Umbilical cord (tissue), 2 donors: ENCODE measurements at places on chromosomes 12 and 14. TPM values are rescaled to one million over a fixed set of nuclear protein-coding genes. Genes with fewer than 3 reads are reported as not detected.
A peak's percentile ranks its signal among the peaks of the same experiment; 100 is the strongest.

GRCh38 chr14:22449600-22449905 is 139.5 kb downstream of the DAD1 start:
- peak; percentile 28 for DNase-seq

The CIROP gene
- total RNA-seq = 0.72 TPM

DNA sequence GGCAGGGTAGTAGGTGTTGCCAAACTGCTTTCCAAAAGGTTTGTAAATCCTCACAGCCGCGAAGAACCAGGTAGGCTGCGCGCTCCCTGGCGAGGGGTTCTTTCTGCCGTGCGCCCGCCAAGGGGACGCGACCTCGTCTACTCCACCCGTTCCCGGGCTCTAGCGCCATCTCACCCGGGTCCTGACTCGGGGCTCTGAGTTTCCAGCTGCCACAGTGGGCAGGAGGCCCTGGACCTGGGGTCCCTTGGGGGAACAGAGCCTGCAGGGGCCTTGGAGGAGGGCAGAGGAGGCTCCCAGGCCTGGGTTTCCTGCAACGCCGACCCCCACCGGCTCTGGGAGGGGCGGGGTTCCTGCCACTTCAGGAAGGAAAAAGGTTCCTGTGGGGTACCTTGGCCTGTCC is 706 bp downstream of the ANHX start:
- no peak for DNase-seq

DNA sequence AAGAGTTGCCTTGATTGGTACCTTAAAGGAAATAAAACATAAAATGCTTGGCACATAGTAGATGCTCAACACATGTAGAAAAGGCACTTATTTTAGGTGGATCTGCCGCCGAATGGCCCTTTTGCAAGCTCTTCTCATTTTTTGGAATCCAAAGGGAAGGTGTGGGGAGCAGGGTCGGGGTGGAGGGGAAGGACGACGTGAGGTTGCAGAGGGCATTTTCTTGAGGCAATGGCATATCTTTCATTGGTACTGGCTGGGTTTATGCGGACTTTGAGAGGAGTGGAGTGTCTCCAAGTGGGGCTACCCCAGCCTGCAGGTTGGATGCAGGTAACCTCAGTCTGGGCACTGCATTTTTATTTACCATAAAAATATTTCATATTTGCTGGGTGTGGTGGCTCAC is 8.1 kb downstream of the RTL1 start:
- DNase-seq = no peak

The KLRF1 gene
- total RNA-seq = 1.9 TPM

DNA sequence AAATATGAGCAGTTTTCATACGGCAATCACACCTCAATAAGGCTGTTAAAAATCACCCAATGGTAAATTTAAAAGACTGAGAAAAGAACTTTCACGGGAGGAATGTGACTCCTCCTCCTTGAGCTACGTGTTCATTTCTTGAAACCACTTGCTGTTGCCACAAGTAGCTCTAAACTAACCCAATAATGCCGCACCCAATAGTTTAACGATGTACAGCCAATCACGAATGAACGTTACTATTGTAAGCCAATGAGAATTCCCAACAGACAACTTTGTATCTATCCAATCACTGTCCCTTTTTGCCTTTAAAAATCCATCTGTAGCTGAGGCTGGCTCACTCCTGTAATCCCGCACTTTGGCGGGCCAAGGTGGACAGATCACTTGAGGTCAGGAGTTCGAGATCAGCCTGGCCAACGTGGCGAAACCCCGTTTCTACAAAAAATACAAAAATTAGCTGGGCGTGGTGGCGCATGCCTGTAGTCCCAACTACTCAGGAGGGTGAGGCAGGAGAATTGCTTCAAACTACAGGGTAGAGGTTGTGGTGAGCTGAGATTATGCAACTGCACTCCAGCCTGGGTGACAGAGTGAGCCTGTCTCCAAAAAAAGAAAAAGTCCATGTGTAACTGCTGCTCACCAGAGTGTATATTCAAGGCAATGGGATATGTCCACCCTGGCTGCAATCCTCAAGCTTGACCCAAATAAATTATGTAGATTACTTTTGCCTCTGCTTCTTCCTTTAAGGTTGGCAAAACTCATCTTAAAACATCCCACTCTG is 24.4 kb upstream of the BTBD6 start:
- DNase-seq = no peak

The SMIM41 gene
- not detected for total RNA-seq

GRCh38 chr14:99333214-99333613 is 61.2 kb upstream of the BCL11B start:
- no peak for DNase-seq

GRCh38 chr14:103548463-103549351 is 13.8 kb downstream of the BAG5 start:
- no peak for DNase-seq

The SSPN gene
- total RNA-seq = 200 TPM

DNA sequence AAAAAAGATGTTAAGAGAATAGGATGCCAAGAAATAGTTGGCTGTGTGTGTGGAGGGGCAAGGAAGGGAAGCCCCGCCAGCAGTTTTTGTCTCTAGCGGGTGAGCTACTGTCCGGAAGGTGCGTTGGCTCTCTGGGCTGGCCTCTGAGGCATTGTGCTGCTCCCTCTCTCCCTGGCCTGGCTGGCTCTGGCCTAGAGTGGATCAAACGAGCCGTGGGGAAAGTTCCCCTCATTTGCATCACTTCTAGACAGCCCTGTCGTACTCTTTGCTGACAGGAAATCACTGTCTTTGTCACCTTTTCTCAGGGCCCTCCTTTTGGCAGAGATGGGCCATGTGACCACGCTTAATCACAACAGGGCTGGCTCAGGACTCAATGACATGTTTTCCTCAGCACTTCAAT is 236.1 kb upstream of the NPAS3 start:
- no peak for DNase-seq

DNA sequence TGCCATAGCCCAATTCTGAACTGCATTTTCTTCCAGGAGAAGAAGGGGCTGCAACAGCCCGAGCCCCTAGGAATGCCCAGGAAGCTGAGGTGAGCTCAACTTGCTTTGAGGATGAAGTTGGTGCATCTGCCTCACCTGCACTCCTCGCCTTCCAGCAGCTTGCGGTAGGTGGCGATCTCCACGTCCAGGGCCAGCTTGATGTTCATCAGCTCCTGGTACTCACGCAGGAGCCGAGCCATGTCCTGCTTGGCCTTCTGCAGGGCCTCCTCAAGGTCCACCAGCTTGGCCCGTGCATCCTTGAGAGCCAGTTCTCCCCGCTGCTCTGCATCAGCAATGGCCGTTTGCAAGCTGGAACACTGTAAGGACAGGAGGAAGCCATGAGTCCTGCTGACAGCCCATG is 6.0 kb downstream of the KRT75 start:
- no peak for DNase-seq

The SPIC gene
- 0.72 TPM for total RNA-seq

DNA sequence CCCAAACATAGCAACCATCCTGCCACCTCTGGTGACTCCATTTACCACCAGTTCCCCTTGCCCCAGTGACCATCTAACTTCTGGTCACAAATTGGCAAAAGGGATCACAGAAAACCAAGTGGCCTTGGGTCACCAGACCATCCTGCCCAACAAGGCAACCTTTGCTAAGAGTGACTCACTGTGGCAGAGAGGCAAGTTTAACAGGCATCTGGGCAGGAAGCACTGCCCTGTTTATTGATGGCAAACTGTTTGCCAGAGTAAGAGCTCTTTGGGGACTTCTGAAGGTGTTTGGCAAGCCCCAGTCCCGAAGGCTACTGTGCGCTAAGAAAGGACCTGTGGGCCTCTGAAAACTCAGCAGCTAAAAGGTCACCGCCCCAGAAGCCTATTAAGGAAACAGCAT is 28.2 kb upstream of the TMEM233 start:
- DNase-seq = no peak

DNA sequence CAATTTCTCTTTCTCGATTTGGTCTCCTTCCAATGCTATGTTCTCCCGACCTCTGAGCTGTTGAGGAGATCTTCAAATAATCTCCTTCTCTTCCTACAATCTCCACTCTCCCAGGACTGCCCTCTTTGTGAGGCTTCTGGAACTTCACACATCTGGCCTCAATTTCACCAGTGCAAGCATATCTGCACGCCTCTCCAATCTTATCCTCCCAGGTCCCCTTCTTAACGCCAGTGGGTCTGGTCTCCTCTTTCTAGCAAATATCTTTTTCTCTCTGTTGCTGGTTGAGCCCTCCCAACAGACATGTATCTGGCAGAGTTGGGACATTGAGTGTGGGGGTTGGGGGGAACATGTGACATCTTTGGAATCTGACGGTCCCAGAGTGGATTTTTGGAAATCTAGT is 17.9 kb downstream of the RTL1 start:
- DNase-seq = peak; percentile 83

DNA sequence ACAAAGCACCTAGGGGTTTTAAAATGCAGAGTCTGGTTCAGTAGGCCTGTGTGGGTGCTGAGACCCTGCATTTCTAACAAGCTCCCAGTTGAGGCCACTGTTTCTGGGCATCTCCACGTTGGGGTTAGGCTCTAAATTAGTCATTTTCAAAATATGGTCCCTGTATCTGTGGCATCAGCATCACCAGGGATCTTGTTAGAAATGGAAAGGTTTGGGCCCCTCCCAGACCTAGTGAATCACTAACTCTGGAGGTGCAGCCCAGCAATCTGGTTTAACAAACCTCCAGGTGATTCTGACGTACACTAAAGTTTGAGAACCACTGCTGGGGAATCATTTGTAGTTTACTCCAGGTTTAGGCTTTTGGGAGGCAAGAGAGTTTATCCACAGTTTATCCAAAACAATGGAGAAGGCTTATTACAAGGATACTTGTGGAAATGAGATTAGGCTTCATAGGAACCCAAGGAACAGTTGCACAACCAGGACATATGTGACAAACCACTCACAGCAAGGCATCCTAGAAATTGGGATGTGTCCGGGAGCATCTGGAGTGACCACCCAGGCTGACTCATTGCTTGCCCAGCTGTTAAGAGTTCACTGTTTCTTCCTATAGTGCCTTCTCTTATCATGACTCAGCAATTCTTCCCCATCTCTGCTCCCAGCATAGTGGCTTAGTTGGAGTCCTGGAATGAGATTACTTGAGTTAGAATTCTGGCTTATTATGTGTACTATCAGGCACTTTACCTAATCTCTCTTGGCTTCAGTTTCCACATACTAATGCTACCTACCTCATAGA is 71.6 kb upstream of the STXBP6 start:
- DNase-seq = peak; percentile 94

The CCDC175 gene
- 0.96 TPM for total RNA-seq

The GLI1 gene
- total RNA-seq = 3.6 TPM

GRCh38 chr12:122610911-122611310 is 83.9 kb downstream of the KNTC1 start:
- DNase-seq = no peak
